WERI-Rb-1 (cell line): ENCODE measurements at places on chromosomes 16 and 17.

GRCh38 chr17:48628649-48629410 is 2.7 kb upstream of the HOXB9 start:
- DNase-seq: no peak

DNA sequence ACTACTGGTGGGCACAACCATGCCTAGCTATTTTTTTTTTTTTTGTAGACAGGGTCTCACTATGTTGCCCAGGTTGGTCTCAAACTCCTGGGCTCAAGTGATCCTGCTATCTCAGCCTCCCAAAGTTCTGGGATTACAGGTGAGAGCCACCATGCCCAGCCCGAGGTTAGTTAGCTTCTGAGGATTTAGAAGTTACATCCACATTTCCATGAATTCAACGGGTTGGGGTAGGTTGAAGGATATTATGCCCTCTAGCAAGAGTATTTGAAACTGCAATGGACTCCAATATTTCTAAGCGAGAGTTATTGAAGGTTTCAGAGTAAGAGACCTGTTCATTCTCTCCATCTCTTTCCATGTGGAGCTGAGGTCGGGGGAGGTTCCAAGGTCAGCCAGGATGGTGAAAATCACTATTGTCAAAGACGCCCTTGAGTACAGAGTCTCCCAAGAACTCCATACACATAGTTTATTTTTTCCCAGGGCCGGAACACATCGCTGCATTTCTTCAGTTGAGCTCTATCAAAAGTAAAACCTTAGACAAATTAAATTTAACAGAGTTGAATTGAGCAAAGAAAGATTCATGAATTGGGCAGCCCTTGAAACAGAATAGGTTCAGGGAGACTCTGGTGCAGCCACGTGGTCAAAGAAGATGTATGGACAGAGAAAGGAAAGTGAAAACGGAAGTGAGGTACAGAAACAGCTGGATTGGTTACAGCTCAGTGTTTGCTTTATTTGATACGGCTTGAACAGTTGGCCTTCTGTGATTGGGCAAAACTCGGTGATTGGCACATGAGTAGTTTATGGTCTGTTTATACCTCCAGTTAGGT is 19.0 kb upstream of the ITPRIPL2 start:
- DNase-seq: no peak

DNA sequence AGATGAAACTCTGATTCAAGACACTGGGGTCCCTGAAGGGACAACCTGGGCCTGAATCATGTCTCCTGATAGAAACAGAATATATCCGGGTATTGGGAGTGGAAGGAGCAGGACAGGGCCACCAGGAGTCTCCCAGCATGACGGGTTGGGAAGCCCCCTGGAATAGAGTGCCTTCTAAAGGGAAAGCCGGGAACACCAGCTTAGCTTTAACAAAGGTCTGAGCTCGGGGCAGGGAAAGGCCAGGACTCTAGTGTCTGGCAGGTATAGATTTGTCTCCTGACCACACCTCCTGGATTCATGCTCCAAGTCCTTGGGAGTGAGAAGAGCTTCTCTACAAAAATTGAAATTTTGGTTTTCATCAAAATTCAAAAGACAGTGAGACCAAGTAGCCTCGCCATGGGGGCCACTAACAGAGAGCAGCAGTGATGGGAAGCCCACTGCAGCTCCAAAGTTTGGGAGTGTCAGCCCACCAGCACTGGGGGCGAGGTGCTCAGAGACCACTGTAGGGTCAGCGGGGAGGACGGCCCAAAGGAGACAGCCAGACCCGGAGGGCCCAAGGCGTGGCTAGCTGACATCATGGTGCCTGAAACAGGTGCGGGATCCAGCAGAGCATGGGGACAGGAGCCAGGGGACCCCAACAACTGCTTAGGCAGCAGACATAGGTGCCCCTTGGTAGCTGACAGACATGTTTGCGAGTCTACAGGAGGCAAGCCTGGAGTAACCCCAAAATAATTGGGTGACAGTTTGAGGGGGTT is 81.0 kb downstream of the C16orf78 start:
- DNase-seq: no peak

DNA sequence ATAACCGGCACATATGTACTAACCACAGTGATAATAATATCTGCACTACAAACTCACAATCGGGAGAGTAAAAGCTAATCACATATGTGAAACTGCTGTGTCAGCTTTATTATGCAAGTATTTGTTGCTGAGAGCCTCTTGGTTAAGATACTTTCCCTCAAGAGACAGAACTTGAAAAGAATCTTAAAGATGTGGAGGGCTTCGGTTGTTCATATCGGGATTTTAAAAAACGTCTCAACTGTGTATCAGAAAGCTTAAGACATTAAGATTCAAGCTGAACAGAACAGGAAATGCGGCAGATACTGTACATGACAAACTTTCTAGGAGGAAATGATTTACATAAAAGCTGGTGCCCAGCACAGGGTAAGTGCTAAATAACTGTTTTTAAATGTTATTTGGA is 27.5 kb upstream of the HLF start:
- no peak for DNase-seq

DNA sequence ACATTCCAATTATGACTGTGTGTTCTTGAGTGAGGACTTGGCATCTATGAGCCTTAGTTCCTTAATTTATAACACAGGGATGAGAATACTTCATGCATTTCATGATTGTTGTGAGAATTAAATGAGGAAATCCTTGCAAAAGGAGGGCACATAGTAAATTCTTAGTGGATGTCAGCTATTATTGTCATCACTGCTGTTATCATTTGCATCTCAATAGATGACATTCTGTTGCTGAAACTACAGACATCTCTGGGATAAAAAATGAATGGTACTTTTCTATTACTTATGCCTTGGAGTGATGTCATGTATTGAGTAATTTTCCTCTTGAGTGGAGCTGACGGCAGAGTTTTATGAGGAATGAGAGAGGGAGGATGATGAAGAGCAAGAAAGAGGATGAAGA is 184.4 kb upstream of the CDH11 start:
- no peak for DNase-seq

- peak; percentile 61 for DNase-seq
These were observed 996 bp downstream of the SUMO2 start for GRCh38 chr17:75181608-75182318.

GRCh38 chr16:25063865-25064264 is 47.7 kb upstream of the LCMT1 start:
- DNase-seq: no peak

DNA sequence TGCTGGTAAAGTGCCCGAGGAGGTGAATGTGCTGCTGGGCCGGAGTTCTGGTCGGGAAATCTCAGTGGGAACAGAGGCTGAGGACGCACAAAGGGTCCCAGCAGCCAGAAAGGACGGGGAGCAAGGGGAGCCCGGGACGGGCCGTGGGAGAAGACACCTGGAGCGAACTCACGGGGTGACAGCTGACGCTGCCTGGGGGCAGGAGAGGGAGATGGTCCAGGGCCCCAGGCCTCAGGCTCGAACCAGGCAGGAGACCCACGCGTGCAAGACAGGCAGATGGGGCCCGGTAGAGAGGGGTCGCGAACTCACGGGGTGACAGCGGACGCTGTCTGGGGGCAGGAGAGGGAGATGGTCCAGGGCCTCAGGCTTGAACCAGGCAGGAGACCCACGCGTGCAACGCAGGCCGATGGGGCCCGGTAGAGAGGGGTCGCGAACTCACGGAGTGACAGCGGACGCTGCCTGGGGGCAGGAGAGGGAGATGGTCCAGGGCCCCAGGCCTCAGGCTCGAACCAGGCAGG is 72.9 kb downstream of the METRNL start:
- no peak for DNase-seq
